ENCODE measurements at places on chromosomes 3 and 15.

DNA sequence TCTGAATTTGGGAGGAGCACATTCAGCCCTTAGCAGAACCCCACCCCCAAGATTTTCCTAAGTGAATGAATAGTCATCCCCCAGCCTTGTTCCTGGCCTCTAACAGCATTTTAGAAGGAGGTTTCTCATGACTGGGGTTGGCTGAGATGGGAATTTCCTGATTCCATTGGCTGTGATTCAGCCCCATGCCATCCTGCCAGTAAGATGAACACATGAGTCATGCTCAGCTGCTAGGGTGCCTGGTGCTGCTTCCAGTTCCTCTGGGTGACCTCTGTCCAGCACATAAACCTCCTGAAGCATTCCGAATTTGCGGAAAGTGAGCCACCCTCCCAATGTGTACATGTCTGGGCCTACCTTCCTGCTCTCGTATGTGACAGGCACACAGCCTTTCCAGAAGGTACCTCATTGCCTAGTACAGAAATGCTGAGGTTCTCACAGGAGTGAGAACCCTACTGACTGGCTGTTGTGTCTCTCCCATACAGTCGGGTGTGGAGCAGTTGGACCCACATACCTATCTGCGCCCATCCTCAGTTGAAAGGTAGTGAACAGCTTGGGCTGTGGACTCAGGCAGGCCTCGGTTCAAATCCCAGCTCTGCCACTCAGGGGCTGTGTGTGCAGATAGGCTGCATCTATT is 91.7 kb downstream of the APBA2 start:
- DNase-seq: no peak

DNA sequence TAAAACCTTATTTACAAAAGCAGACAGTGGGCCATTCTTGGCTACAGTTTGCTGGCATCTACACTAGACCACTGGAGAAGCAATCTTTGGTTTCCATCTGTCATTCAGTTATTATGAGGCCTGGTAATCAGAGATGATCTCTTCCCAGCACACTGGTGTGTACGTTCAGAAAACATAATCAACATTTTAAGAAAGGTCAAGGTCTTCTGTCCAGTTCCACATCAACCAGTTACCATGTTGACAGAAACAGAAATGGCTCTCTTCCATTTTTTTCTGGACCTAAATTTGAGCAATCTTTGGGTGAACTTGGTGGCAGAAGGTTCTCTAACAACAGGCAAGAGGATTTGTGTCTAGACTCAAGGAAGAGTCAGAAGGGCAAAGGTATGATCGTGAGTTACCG is 29.8 kb upstream of the ARHGEF3 start:
- no peak for DNase-seq

DNA sequence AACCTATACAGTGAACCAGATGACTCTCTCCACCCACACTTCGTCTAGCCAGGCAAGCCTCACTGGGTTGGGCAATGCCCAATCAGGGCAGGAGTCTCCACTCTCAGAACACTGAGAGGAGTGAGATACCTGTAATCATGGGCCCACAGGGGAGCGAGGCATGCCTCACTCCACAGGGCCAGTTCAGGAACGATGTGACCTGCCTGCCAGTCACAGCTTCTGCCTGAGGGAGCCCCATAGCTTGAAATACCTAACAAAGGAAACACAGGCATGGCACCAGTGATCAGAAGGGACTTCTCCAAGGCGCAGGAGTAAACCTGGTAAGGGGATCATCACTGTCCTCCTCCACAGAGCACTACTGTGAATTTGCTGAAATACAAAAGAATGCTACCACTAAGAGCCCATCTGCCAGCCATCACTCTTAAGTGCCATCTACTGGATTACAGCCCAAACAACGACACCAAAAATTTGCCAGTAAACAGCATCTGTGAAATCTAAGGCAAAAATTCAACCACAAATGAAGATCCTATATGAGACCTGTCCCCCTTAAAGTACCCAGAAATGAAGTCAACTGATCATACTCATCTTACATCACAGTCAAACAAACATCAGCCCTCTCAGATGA is 689.9 kb upstream of the SEMA6D start:
- no peak for DNase-seq

DNA sequence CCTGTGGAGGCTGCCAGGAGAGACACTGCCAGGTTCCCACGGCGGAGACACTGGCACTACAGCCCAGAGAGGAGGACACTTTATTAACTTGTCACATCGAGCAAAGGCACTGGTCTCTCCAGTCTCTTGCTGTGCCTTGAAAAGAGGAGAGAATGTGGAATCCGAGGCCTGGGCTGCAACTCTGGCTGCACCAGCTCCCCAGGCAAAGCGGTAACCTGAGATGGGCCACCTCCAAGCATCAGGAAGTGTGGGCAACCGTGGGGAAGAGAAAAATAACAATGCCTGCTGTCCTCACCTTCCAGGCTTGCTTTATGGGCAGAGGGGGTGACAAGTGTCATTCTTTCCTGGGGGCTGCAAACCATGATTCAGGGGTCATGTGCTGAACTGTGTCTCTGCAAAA is 91.6 kb upstream of the RGMA start:
- no peak for DNase-seq

- DNase-seq: no peak
Measured at GRCh38 chr3:151351219-151351618, 21.9 kb upstream of the P2RY13 start.

GRCh38 chr15:42845581-42845980 is 75.0 kb downstream of the TTBK2 start:
- DNase-seq: no peak

- no peak for DNase-seq
Measured at GRCh38 chr3:183774631-183775030, 50.7 kb downstream of the MAP6D1 start.

Measured in NCI-H774 (cell line).